ENCODE measurements at places on chromosomes 6 and 20.
A peak's percentile ranks its signal among the peaks of the same experiment; 100 is the strongest.

DNA sequence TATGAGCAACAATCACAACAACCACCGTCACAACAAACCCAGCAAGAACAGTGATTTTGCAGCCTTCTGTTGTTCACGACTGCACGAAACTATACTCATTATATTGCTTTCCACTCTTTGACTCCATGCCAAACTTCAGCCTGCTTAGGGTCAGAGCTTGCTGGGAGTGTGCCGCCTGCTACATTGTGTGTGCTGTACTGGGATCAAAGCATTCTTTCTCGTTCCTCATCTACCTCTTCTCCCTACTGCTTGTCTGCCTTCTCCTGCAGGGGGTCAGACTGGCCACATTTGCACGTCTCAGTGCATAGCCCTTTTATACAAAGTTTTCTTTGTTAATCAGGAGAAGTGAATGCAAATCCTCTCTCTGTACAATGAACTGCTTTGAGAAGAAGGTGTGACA, 401.6 kb upstream of the CITED2 start:
- no peak for DNase-seq

GRCh38 chr6:100920028-100920605, 39.0 kb upstream of the ASCC3 start:
- DNase-seq = no peak

GRCh38 chr6:142378138-142378875, 76.5 kb downstream of the ADGRG6 start:
- DNase-seq = no peak

DNA sequence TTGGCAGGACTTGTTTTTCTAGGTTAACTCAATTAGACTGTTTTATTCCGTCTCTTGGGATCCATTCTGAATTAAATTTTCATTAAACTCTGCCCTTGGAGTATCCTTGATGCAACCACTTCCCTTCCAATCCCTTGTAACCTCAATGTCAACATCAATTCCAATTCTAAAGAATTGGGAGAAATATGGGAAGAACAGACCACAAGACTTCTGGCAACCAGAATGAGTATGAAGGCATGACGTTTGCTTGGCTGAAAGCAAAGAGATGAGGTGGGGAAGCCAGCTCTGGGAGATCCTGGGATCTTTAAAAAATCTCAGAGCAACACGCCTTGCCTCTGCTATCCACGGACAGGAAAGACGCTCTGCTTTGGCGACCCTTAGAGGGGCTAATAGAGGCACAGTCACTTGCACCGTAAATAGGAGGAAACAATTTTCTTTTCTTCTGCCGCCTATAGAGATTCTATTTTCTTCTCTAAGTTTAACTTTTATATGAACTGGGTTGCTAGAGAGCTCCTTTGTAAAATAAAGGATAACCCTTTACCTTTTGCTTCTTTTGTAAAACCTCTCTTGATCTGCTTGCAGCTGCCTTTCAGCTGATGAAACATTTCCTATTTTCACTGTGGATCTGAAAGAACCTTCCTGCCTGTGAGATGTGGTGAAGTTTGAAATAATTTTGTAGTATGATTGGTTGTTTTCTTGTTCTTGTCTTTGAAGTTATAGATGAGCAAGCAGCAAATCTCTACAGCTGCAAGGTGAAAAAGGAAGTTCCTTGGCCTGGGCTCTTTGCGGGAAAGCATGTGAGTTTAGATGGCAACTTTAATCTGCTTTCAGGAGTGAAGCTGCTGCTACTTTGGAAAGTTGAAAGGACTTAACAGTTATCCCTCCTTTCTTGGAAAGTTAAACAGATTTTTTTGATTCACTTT, at the start of gene ASIP:
Gene ASIP, plus strand, starts transcription at position 731 of the 923 bp plus-strand sequence. CDS start 18,952 bp downstream, outside the sequence.
- no peak for DNase-seq

GRCh38 chr6:128925765-128926164, 42.8 kb downstream of the LAMA2 start:
- DNase-seq = no peak

GRCh38 chr6:53373638-53374037, 24.9 kb upstream of the ELOVL5 start:
- DNase-seq = no peak

GRCh38 chr6:147709396-147710272, 201.1 kb downstream of the SAMD5 start:
- no peak for DNase-seq

DNA sequence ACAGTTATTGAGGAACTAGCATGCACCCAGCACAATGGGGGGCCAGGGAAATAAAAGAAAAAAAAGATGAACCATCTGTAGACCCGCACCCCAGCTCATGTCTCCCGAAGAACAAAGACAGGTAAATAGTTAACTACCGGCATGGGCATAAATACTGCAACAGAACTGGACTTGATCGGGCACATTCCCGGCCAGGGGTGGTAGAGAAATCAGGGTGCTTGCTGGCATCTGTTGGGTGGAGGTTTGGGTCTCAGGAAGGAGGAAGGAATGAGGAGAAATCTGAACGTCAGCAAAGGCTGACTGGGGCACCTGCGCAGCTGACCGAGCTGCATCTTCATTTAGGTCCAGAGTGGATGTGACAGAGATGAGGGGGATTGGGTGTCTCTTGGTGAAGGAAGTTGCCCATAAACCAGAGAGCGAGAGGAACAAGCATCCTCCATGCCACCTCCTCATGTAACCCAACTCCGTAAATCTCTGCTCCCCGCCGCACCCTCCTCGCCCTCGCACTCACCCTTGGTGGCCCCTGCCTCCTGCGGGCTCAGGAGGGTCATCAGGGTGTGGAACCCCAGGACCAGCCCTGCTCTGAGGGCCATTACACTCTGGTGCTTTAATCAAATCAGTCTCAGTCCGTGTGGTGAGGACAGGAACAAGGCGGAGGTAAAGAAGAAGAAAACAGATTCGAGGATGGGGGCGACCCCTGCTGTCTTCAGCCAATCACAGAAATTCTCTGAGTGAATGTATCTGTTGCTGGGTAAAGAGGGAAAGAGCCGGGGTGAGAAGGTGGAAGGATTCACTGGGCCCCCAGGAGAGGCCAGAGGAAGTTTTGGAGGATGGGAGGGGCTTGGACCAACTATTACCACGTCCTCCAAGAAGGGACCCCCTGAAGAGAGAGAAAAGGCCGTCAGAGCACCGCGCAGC, at the start of gene HLA-DOA:
Gene HLA-DOA, minus strand, starts transcription at position 648 of the 918 bp plus-strand sequence.
- no peak for DNase-seq

GRCh38 chr6:138914701-138915100, 73.4 kb downstream of the REPS1 start:
- DNase-seq = no peak

DNA sequence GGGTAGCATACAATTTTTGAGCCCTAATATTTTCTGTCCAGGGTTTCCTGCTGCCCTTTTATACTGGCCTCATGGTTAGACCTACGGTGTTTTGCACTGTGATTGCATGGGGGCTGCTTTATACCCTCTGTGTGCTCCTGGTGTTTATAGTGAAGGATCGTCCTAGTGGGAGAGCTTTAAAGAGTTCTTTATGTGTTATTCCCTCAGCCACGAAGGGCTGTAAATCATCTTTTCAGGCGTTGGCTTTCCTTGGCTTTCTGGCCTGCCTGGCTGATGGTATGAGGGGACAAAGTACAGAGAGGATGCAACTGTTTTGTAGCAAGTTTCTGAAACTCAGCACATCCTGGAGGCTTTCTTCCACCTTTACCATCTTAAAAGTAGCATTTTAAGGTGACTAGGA, 464.3 kb downstream of the EPM2A start:
- DNase-seq = no peak

DNA sequence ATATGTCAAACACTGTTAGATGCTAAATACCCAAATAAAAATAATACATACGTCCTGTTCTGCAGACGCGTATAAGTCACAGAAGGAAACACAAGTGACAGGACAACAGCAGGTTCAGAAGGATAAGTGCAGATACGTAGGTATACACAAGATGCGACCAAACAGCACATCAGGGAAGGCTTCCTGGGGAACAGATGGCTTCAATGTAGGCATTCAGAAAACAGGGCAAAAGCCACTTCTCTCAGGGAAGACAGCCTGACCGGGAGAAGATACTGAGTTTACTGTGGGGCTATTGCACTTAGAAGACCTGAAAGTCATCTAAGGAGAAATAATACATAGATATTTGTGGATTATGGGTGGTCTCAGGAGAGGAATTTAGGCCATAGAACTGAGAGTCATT, 1.9 kb downstream of the HLA-DPA1 start:
- DNase-seq = no peak

DNA sequence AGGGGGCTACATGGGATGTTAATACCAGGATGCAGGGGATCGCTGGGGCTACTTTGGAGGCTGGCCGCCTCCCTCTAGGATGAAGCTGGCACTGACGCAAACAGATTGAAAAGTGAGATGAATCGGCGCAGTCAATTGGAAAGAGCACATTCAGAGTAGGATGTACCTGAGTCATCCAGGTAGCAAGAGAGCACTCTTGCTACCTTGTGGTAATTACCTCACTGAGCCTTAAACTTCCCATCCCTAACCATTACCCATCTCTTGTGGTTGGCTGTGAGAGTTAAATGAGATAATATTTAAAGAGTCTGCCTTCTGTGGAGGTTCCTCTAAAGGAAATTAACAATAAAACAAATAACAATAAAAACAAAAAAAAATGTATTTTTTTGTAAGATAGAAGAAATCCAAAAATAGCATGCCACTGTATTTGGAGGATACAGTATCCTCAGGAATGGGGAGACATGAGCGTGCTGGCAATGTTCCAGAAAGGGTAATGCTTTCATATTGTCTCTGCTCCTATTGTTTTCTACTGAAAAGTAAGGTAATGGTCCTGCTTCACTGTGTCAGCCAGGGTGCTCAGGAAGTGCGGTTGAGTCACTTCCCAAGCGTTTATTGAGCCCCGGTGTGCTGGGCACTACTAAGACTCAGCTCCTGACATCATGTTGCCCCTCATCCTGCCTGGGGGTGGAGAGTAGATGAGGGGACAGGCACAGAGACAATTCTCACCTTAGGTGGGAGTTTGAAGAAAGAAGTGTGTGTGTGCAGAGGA, 301.1 kb downstream of the EYA4 start:
- no peak for DNase-seq

DNA sequence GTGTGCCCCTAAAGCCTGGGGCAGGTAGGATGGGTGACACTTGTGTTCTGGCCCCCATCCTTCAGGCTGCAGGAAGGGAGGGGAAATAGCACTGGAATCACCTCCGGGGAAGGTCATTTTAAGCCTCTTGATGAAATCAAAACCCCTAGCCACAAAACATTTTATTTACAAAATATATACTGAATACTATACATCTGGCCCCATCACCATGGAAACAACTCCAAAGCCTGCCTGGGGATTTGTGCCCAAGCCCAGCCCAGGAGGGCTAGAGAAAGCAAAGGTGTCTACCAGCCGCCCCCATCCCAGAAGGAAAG, 2.6 kb downstream of the SMIM29 start:
- DNase-seq = no peak

DNA sequence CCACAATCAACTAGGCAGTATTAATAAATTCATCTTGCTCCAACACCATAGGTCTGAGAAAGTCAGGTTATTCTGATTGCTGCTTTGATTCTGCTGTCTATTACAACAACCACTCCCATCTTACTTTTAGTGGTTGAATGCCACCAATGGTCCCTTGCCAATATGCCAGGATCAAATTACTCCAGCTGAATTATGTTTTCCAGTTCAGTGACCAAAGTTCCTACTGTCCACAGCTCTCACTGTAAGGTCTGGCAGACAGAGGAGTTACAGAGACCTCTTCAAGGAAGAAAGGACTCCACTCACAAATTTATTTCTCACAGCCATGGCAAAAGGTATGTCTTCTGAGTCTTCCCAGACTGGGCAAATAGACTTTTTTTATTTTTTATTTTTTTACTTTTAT, 557.0 kb downstream of the HAO1 start:
- no peak for DNase-seq

DNA sequence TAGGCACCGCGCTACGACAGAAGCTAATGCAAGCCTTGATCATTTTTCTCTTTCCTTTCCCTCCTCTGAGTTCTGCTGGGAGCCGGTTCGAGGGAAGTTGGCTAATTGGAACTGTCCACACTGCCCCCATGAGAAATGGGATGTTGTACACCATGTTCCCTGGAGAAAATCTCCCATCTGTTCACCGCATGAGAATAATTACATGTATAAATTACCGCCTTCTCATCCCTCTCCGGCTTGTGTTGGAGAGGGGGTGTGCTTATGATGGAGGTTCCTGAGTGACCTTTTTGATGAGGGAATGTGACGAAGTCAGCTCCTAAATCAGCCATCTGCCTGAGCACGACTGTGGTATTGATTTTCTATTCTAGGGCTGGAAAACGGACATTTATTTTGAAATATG, 320.2 kb upstream of the SULF2 start:
- no peak for DNase-seq

DNA sequence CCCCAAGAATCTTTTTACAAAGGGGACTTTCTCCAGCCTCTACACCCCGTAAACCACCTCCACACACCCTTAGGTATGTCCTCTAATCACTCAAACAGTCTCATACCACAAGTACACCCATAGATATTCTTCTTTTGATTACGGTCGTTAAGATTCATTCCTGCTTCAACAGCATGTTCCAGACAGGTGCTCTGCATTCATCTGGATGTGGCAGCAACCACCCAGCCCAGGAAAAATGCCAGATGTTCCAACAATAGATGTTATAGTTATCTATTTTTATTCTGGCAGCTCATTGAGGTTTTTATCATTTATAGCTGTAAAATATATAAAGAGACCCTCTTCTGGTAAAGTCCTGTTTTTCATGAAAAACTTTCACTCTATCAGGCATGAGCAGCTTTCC, 60.7 kb downstream of the SIM1 start:
- no peak for DNase-seq

DNA sequence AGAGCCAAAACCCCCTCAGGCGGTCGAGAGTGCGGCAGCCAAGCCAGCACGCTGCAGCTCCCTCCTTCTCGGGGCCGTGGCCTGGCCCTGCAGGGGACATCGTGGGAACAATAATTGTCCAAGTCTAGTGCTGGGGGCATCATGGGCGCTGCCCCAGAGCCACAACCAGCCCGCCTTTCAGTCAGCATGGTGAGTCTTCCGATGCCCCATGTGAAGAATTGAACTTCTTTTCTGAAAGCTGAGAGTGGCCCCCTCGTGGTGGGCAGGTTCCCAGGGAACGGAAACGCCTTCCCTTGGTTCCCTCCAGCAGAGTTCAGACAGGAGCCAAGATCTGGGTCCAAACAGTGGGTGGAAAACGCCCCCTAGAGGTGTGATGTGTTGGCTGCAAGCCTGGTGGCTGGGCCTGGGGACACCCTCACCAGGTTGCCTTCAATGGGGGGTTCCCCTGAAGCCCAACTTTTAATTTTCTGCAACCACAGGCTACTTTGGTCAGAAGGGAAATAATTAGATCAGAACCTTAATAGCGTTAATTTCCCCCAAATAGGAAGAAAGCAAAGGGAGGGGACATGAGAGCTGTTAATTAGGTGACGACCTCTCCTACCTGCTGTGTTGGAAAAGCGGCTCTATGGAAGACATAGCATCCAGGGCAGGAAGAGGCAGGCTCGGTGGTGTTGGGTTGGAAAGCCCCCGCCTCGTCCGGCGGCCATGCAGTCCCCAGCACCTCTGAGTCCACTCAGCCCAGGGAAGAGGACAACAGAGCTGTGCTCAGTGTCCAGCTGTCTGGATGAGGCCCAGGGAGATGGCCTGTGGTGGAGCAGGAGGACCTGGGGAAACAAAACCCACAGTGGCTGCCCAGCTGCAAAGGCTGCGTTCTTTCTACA, 4.7 kb upstream of the MRGBP start:
- peak; percentile 38 for DNase-seq

- DNase-seq = no peak
Measured at GRCh38 chr6:115271434-115271833, 789.3 kb downstream of the FRK start.
